Activated CD8-positive, alpha-beta memory T cell treated with anti-CD3 and anti-CD28 coated beads, Interleukin-2, amount 50 U/mL, for 4 hours (primary cell): ENCODE measurements at places on chromosomes 2 and 18.

DNA sequence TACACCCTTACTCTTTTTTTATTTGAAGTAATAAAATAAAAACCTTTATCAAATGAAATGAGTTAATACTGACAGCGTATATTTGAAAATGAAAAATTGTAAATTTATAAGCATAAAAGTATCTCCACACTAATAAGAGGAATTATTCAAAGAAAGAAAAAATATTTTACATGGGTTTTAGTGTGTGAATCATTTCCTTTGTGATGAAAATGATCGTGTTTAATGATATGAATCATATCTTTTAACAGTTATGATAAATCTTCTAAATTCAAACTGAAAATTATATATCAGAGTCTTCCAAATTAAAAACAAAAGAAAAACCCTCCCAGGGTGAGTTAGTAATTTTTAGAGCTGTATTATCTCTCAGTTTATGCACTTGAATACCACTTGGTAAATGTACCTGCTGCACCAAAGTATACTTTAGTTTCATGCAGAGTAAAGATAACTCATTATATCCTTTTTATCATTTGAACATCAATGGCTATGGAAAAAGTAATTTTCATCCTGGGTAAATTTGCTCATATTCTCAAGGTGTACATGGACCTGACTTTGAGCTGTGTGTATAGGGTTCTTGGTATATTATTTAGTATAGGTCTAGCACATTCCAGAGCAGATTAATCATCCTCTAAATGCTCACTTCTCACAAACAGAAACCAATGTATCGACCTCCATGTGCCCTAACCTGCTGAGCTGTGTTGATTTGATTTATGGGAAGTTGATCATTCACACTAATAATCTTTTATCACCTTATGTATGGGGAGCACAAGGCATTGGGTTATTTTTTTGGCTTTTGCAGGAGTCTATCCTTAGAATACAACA is 98.7 kb upstream of the VWC2L start:
- DNase-seq, result no peak

DNA sequence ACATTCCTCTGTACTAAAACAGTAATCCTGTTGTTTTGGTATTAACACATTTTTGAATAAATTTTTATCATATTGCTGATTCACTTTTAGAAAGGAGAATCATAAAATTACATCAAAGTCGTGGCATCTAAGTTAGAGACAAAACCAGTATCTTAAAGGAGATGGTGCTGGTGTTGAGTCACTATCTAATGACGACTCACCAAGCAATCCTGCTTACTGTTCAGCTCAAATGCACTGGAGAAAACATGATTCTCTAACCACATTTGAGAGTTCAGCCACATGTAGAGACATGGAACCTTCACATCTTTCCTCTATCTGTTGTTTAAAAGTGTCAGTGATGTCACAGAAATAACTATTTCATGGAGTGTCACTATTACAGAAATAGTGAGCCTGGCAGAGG is 473.8 kb downstream of the TGIF1 start:
- DNase-seq, result no peak

GRCh38 chr2:2102866-2103653 is 228.0 kb downstream of the MYT1L start:
- no peak for DNase-seq

GRCh38 chr2:3493615-3494007 is 25.7 kb downstream of the ADI1 start:
- no peak for DNase-seq

- DNase-seq, result no peak
Observed at GRCh38 chr18:23938043-23938756, 76.4 kb upstream of the TTC39C start.

DNA sequence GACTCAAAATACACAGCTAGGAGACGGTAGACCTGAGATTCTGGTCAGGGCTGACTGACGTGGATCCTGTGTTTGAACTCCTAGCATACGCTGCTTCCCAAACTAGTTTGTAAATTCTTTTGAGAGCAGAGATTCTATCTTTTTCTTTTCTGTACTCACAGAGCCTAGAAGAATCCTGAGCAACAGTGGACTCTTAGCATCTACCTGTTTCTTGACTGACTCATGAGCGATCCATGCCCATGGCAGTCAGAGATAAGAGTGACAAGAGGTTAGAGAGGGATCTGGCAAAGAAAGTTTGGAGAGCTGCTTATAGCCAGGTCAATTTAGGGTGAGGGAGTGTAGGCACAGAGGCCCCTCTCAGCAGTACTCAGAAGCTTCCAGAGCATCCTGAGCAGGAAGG is 41.1 kb upstream of the PPP1CB start:
- no peak for DNase-seq

GRCh38 chr18:11657554-11657953 is 31.5 kb upstream of the GNAL start:
- DNase-seq, result no peak

- DNase-seq, result no peak
Observed at GRCh38 chr2:190987116-190987515, 26.9 kb downstream of the STAT1 start.

- no peak for DNase-seq
Observed at GRCh38 chr2:233700028-233700635, 7.4 kb downstream of the UGT1A6 start.

- no peak for DNase-seq
Observed at GRCh38 chr2:238643400-238643907, 204.4 kb upstream of the TWIST2 start.

GRCh38 chr2:189797902-189798301 is 13.7 kb downstream of the PMS1 start:
- DNase-seq, result no peak

GRCh38 chr2:229340086-229340760 is 69.1 kb upstream of the PID1 start:
- DNase-seq, result no peak

- DNase-seq, result no peak
Observed at GRCh38 chr18:37845498-37845897, 279.9 kb upstream of the CELF4 start.

- no peak for DNase-seq
Observed at GRCh38 chr18:71327441-71327840, 1038.6 kb downstream of the SOCS6 start.

DNA sequence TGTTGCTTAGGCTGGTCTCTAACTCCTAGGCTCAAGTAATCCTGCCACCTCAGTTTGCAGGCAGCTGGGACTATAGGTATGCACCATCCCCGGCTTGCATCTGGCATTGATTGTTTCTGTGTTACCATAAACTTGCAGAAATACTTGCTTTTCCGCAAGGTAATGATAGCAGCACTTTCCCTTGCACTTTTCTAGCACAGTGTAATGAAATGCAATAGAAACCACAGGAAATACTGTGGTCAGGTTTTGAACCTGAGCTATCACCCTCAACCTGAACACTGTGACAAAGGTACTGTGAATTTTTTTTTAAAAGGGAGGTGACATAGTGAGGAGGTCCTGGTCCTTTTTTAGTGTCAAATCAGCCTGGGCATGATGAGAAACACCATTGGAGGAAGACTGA is 38.3 kb downstream of the DHRS9 start:
- DNase-seq, result no peak

DNA sequence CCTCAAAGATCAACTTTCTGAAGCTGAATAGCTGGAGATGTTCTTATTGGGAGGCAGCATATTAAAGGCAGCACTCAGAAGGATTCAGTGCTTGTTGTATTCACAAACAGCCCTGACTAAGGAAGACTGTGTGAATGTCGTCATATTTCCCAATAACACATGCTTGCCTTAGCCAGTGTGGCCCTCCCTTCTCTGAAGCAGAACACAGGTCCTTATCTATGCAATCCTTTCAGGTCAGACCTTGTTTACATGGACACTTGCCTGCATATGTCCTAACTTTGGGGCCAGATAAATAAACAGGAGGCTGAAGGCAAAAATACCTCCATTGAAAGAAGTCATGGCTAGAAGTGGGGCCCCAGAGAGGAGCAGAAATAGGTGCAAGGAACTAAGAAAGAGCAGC is 97.2 kb downstream of the SLC4A3 start:
- no peak for DNase-seq

- DNase-seq, result no peak
Observed at GRCh38 chr2:13495051-13495450, 778.3 kb downstream of the TRIB2 start.

DNA sequence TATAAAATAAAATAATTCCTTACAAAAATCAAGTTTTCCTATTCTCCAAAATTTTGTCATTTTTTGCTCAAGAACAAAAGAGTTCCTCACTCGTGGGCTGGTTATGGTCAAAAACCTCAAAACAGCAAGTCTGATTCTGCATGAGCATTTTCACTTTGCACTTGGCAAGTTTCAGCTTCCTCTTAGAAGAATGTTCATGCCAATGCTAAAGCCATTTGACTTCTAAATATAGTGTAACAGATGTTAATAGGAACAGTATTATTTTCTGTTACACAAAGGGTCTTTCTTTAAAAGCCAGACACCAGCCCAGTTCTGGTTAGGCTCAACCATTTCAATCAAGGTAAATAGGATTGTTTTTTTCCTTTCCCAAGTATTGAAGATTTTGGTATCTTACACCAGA is 261.3 kb upstream of the CCDC68 start:
- DNase-seq, result no peak

- DNase-seq, result no peak
Observed at GRCh38 chr18:58496937-58497336, 132.0 kb downstream of the ALPK2 start.

- DNase-seq, result no peak
Observed at GRCh38 chr18:45715212-45715780, 8.7 kb upstream of the SLC14A1 start.

GRCh38 chr2:13193075-13193474 is 476.3 kb downstream of the TRIB2 start:
- DNase-seq, result no peak

- no peak for DNase-seq
Observed at GRCh38 chr2:187618813-187619212, 64.6 kb upstream of the TFPI start.

GRCh38 chr2:46239175-46239846 is 57.9 kb upstream of the EPAS1 start:
- no peak for DNase-seq
